ENCODE measurements at places on chromosomes 12 and 14.
A peak's percentile ranks its signal among the peaks of the same experiment; 100 is the strongest.

DNA sequence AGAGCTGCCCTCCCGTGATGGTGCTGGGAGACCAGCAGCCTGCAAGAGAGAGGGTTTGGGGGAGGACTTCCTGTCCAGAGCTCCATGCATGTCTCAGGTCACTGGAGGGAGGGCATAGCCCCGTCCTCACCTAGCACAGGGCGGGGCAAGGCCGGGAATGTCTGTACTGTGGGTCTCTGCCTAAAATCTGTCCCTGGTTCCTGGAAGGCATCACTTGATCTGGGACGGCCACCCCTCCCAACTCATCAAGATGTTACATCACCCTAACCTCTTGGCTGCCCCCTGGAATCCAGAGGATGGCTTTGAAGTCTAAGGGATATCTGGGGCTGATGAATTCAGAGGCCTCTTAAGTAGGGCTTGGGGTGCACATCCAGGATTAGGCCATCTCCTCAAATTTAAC lies 37.0 kb upstream of the MEG3 start:
- DNase-seq: no peak

GRCh38 chr12:116975779-116976393 lies 65.1 kb downstream of the FBXW8 start:
- no peak for DNase-seq

DNA sequence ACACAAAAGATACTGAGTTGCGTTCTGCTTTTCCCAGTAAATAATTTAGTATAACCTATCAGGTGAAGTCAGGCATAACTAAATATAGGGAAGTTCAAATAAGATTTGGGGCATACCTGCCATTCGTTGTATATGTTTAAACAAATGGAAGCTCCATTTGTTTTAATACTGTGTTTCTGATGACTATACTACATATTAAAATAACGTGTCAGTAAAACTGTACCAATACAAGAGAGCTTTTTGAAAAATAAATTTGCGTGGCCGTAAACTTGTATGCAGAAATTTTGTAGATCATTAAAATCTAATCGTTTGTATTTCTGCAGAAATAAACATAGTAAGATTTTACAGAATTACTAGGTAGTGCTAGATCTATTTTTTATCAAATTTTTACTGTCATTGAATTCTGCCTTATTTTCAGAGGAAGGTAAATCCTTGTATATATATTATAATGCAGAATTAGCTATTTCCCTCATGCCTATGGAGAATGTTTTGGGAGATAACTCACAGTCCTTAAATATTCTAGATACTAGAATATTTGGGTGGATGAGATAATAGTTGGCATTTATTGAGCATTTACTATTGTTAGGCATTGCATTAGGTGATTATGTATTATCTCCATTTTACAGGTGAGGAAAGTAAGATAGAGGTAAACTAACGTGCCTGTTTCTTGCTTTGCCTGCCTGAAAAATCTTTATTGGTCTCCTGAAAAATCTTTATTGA lies 1.5 kb downstream of the SCFD1 start:
- DNase-seq: no peak

GRCh38 chr12:2124466-2125023 lies 71.8 kb downstream of the CACNA1C start:
- DNase-seq: no peak

DNA sequence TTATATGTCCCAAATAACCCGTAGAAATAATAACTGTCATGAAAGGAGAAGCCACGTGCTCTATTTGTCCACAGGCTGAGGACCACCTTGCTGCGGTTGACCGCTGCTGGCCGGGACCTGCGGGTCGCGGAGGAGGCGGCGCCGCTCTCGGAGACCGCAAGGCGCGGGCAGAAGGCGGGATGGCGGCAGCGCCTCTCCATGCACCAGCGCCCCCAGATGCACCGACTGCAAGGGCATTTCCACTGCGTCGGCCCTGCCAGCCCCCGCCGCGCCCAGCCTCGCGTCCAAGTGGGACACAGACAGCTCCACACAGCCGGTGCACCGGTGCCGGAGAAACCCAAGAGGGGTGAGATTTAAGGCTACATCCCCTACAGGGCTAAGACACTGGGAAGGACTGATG lies 21.0 kb downstream of the RPGRIP1 start:
- no peak for DNase-seq

GRCh38 chr14:95255013-95255412 lies 64.7 kb downstream of the CLMN start:
- no peak for DNase-seq

- no peak for DNase-seq
Measured at GRCh38 chr14:61191733-61192132, 89.4 kb downstream of the TMEM30B start.

DNA sequence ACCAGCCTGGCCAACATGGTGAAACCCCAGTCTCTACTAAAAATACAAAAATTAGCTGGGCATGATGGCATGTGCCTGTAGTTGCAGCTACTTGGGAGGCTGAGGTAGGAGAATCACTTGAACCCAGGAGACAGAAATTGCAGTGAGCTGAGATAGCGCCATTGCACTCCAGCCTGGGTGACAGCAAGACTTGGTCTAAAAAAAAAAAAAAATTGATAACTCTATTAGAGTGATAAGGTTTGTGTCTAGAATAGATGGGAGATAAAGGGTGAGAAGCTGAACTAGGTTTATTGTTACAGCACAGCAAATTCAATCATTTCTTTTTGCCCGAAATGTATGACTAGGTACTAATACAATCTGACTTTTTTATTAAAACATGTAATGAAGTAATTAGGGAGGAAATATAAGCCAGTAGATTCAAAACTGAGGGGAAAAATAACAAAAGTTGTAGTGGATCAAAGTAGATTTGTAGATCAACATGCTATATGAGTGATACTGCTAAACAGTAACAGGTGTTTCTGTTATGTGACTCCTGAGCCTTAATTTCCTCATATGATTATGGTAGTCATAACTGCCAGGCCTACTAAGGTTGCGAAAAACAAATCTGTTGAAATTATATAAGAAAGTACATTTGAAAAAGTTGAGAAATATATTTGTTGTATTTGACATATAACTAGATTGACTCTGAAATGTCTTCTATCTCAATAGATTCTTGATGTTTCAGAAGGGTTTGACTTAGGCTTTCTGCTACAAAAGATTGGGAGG lies 83.6 kb downstream of the WNK1 start:
- DNase-seq: no peak

DNA sequence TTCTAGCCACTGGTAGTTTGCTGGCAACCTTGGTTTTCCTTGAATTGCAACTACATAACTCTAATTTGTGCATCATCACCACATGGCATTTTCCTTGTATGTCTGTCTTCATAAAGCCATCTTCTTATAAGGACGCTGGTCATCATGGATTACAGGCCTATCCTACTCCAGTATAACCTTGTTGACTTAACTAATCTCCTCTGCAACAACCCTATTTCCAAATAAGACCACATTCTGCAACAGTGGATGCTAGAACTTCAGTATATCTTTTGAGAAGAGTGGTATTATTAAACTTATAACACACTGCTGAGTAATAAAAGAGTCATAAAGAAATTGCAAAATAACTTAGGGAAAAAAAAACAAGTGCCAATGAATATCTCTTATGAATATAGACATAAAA lies 511.8 kb upstream of the FOXG1 start:
- no peak for DNase-seq

- DNase-seq: no peak
Measured at GRCh38 chr12:124440841-124441381, 126.5 kb downstream of the NCOR2 start.

GRCh38 chr14:99605299-99605961 lies 1.4 kb upstream of the CCDC85C start:
- DNase-seq: peak; percentile 72

DNA sequence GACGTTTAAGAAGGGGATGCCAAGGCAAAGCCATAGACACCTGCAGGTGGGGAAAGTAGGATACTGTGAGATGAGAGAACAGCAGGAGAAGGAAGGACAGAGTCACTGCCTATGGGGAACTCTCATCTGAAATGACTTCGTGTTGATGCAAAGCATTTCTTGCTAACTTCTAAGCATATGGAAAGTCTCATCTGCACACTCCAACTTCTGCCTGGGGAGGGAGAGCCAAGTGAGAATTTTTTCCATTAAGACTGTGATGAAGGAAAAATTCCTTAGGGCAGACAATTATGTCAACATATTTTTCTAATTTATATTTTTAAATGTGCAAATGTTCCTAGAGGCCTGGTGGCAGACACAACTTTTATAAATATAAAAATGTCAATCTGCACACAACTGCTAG lies 115.3 kb downstream of the IPO8 start:
- DNase-seq: no peak

DNA sequence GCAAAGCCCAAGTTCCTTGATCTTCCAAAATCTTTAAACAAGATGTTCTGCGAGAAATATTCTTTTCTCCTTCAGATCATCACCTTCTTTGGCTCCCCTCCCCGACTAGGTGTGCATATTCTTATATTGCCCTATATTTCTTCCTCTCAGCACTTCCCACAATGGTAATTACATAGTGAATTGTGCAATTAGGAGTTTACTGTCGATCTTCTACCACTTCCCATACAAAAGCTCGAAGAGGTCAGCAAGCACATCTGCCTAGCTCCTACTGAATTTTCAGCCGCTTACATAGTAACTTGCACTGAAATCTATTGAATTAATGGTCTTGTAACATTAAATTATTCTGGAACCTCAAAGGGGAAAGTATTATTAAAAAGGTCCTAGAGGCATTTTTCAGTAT lies 16.7 kb downstream of the OSBPL8 start:
- no peak for DNase-seq

DNA sequence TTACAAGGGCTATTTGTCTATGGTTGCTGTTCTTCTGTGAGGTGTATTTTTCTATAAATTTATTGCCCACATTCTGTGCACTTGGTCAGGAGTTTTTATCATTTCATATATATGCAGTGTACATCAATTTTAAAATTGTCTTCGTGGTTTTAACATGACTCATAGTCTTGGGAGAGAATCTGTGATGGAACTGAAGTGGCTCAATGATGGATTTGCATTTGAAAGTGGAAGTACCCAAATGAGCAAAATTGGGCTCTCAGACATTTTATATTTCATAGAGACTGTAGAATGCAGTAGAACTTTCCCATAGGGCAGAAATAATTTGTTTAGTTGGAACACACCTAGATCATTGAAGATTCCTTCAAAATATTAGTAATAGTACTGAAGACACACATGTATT lies 1.9 kb upstream of the SCFD1 start:
- no peak for DNase-seq

GRCh38 chr12:76588881-76589565 lies 29.5 kb upstream of the OSBPL8 start:
- no peak for DNase-seq

DNA sequence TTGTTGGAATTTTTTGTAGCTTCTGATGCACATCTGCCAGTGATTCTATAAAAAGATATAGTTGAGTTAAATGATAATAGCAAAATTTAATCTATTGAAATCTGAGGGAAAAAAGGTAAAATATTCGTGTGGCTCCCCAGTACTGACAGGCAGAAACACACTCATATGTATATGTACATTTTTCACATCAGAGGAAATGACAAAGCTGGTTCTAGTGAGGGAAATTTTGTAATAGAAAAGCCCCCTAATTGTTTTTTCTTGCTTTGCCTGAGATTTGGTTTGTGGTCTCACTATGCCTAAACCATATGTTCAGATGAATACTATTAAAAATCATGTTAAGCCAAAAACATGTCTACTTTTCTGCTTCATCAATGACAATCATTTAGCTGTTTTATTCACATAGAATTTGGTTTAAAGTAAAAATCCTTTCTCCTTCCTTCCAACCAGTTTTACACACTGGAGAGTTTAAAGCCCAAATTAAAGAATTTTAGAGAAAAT lies 203.5 kb downstream of the ANO6 start:
- no peak for DNase-seq

- DNase-seq: no peak
Measured at GRCh38 chr14:83463500-83464098, 1929.9 kb upstream of the SEL1L start.

DNA sequence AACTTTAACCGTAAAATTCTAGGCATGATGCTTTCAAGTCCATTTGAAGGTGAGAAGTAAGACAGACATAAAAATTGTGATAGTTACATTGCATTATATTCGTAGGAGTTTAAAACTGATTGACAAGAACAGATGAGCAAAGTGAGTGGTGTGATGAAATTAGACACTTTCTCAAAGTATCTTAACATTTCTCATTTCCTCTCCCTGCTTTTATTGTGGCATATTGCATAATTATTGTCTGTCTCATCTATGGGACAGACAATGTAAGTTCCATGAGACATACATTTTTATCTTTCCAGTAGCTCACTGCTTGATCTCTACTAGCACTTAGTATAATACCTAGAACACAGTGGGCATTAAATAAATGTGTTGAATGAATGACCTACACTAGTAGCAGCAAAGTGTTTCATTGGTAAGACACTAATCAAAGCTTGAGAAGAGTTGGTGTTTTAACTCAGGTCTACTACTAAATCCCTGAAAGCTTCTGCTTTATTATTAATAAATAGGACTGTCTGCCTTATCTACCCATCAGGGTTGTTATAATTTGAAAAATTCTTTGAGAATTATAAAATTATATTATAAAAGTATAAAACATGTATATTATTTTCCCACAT lies 19.0 kb downstream of the A2M start:
- DNase-seq: no peak

- DNase-seq: no peak
Measured at GRCh38 chr12:45089411-45090075, 38.6 kb upstream of the DBX2 start.

- DNase-seq: no peak
Measured at GRCh38 chr14:74586681-74587362, 25.2 kb downstream of the LTBP2 start.

- DNase-seq: no peak
Measured at GRCh38 chr12:115338566-115339294, 654.8 kb upstream of the TBX3 start.

GRCh38 chr12:18955594-18955993 lies 173.9 kb upstream of the PLEKHA5 start:
- no peak for DNase-seq

DNA sequence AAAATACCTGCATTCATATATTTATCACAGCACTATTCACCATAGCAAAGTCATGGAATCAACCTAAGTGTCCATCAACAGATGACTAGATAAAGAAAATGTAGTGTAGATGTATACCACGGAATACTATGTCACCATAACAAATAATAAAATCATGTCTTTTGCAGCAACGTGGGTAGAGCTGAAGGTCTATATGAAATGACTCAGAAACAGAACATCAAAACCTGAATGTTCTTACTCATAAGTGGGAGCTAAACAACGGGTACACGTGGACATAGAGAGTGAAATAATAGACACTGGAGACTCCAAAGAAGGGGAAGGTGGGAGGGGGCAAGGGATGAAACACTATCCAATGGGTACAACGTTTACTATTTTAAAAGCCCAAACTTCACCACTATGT lies 37.9 kb downstream of the SLC38A1 start:
- no peak for DNase-seq

GRCh38 chr14:106547735-106548434 lies 1021.5 kb downstream of the TMEM121 start:
- no peak for DNase-seq

- no peak for DNase-seq
Measured at GRCh38 chr12:8822298-8822697, at the start of gene A2ML1. Gene A2ML1 (plus strand): TSS chr12:8822621. CDS start chr12:8822652, 31 bp downstream.

Measured in D721Med (cell line).